ENCODE measurements at places on chromosomes 2 and 18. TPM values are rescaled to one million over a fixed set of nuclear protein-coding genes. Genes with fewer than 3 reads are reported as not detected.

The GDF7 gene
- 0.45 TPM for total RNA-seq

The INPP1 gene
- 27.2 TPM for total RNA-seq

The FHOD3 gene
- total RNA-seq = 4.7 TPM

The TCF23 gene
- not detected for total RNA-seq

The MDH1B gene
- not detected for total RNA-seq

The ASNSD1 gene
- 143 TPM for total RNA-seq

The CAPN13 gene
- total RNA-seq = 54.3 TPM

The REG1B gene
- not detected for total RNA-seq

The SCG2 gene
- total RNA-seq = 7.1 TPM

The SNORC gene
- total RNA-seq = 0.55 TPM

The KLHL30 gene
- not detected for total RNA-seq

The PIEZO2 gene
- total RNA-seq = 1.8 TPM

The STPG4 gene
- total RNA-seq = not detected

DNA sequence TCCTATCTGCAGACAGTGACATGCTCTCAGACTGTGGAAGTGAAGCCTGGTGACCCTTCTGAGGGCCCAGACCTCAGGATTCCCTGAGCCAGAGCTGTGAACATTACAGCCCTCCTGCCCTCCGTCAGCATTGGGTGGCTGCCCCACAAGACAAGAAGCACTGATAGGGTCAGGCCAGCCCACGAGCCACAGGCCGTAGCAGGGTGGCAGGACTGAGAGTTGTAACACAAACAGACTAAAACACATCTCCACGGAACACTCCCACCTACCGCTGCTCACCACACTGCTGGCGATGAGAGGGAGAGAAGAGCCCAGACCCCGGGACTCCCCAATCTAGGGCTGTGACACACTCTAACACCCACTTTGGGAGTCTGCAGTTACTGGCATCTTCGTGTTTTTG, 264.8 kb upstream of the FSIP2 start:
- DNase-seq = no peak
- no peaks in the 10 kb centered on the region for H3K36me3 ChIP-seq
- no peak overlapping the region for H3K27ac ChIP-seq
- no peak overlapping the region for H3K4me3 ChIP-seq
- H3K27me3 ChIP-seq = no peaks in the 10 kb centered on the region

DNA sequence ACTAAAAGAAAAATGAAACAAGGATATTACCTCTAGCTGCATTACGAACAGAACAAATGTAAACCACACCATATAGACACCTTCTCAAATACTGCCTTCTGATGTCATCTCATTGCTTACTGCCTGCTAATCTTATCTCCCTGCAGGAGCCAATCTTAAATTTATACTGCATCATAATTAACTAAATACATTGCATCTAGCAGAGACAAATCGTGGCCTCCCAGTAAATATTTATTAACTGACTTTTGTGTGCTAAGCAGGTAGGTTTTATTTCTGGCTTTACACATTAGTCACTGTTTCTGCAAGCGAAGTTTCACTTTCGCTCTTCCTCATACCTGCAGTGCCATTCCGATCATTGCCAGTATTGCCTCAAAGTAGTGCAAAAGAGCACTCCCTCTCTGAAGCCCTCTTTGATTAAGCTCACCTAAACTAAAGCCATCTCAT, 67.5 kb downstream of the SPATS2L start:
- H3K27ac ChIP-seq = peak overlapping the region; percentile 43
- peaks cover 64% of the 10 kb centered on the region for H3K4me1 ChIP-seq
- no peaks in the 10 kb centered on the region for H3K36me3 ChIP-seq
- H3K4me3 ChIP-seq = peak overlapping the region; percentile 4

DNA sequence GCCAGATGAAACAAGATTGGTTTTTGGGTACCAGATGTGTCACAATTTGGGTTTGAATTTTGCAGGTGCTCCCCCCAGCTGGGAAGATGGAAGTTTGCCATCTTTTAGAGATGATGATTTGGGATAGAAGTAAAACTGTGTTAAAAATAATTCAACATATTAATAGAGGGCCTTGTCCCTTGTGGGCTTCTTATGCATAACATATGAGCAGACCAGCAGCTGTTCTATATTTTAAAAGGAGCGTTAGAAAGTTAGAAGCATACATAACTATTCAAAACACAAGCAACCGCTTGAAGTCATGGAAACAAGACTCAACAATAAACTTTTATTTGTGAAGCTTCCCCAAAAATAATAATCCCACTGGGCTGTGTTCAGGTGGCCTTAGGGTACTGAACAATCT, 62.8 kb downstream of the EFEMP1 start:
- H3K4me3 ChIP-seq = no peak overlapping the region
- DNase-seq = peak; percentile 31
- peaks cover 34% of the 10 kb centered on the region for H3K4me1 ChIP-seq
- H3K27me3 ChIP-seq = no peaks in the 10 kb centered on the region

- DNase-seq = no peak
- H3K36me3 ChIP-seq = no peaks in the 10 kb centered on the region
- H3K4me3 ChIP-seq = no peak overlapping the region
Observed at GRCh38 chr18:61731178-61731577, 161.6 kb downstream of the RNF152 start.

DNA sequence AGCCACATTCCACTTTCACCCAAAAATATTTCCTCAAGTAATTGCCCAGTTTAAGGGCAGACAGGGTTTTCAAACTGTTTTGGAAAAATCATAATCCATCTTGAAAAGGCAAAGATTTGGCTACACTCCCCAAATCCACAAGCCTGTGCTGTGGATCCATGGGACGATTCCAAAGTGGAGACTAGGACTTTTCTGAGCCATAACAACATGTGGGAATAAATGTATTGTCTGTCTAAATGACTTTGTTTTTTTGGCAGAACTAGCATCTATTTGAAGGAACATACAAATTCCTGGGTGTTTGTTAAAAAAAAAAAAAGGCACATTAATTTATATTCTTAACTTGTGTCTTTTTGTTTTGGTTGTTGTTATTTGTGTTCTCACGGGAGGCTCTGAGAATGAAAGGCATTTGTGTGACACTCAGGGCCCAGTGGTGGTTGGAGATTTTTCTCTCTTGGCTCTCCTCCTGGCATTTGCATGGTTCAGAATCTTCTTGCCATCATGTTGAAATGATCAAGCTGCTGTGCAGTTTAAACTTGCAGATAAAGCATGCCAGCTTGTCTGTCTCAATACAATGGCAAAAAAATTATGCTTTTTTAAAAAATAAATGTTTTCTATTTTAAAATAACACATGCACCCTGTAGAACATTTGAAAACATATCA, 277.4 kb downstream of the EN1 start:
- H3K27me3 ChIP-seq = peaks cover 2% of the 10 kb centered on the region
- H3K4me1 ChIP-seq = no peaks in the 10 kb centered on the region
- no peaks in the 10 kb centered on the region for H3K36me3 ChIP-seq

GRCh38 chr2:11422901-11423435, 43.0 kb downstream of the E2F6 start:
- H3K36me3 ChIP-seq = no peaks in the 10 kb centered on the region
- H3K4me1 ChIP-seq = no peaks in the 10 kb centered on the region
- DNase-seq = no peak

GRCh38 chr18:24930971-24931370, 421.0 kb downstream of the ZNF521 start:
- H3K36me3 ChIP-seq = no peaks in the 10 kb centered on the region
- no peak overlapping the region for H3K4me3 ChIP-seq
- H3K27me3 ChIP-seq = no peaks in the 10 kb centered on the region
- H3K27ac ChIP-seq = no peak overlapping the region

GRCh38 chr2:136004965-136005364, 19.5 kb upstream of the DARS1 start:
- H3K27ac ChIP-seq = no peak overlapping the region
- no peak overlapping the region for H3K4me3 ChIP-seq
- no peak for DNase-seq
- H3K4me1 ChIP-seq = peaks cover 16% of the 10 kb centered on the region
- H3K27me3 ChIP-seq = no peaks in the 10 kb centered on the region

DNA sequence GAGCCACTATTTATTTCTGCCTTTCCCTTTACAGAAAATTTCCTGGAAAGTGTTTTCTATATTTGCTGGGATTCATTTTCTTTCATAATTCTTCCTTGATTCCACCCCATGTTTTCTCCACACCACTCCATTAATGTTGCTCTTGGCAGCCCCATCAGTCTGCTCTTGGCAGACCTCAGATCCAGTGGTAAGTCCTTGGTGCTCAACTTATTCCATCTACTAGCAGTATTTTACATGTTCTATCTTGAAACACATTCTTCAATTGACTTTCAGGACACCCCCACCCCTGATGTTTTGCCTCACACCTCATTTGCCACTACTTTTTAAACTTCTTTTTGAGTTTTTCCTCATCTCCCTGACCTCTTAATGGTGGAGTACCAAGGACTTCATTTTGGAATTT, 65.0 kb downstream of the HNMT start:
- H3K27me3 ChIP-seq = no peaks in the 10 kb centered on the region
- no peaks in the 10 kb centered on the region for H3K36me3 ChIP-seq
- DNase-seq = peak; percentile 12
- no peak overlapping the region for H3K4me3 ChIP-seq

DNA sequence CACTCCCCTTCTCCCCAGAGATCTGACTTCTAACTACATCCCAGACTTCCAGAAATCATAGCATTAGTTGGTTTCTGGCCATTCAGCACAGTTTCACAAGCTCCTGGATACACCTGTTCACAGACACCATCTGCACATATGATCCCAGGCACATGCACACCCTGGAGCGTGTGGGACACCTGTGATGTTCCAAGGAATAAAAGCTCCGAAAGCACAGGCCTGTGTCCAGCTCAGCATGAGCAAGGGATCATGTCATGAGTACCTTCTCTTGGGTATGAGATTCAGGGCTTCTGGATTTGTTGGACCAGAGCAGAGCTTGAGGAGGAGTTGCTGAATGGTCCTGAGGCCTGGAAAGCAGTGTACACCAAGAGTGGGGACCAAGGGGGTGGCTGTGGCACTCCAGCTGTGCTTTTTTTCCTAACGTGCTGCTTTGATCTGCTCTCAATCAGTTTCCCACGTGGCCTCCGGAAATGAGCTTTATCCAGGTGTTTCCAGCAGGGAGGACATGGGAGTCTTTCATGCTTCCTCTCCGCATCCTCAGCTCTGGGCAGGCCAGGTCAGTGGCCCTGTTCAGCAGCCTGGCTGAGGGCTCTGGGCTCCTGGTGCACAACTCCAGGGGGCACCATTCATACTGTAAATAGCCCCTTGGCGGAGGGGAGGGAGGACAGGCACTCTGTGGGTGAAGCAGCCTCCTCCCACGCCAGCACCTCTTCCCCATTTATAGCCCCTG, 1.8 kb downstream of the DYSF start:
- no peak overlapping the region for H3K4me3 ChIP-seq
- peaks cover 16% of the 10 kb centered on the region for H3K27me3 ChIP-seq
- H3K27ac ChIP-seq = peak overlapping the region; percentile 65
- H3K4me1 ChIP-seq = peaks cover 59% of the 10 kb centered on the region
- no peaks in the 10 kb centered on the region for H3K36me3 ChIP-seq
- peak; percentile 33 for DNase-seq

DNA sequence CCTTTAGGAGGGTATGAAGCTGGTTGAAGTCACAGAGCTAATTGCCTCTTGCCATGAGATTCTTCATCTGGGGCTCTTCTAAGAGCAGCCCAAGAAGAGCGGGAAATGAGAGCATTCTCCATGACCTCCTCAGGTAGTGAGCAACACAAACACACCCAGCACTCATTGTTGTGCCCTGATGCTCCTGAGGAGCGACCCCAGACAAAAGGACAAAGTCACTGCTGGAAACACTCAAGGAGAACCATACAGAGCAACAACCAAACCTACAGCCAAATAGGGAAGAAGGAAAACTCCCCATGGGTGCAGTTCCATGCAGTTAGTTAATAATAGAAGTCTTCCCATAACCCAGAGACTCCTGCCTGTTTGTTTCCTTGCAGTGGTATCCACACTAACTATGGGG, 426.0 kb upstream of the CRIM1 start:
- H3K4me3 ChIP-seq = no peak overlapping the region
- no peak for DNase-seq
- H3K36me3 ChIP-seq = no peaks in the 10 kb centered on the region
- no peaks in the 10 kb centered on the region for H3K27me3 ChIP-seq
- no peaks in the 10 kb centered on the region for H3K4me1 ChIP-seq

- H3K4me1 ChIP-seq = peaks cover 91% of the 10 kb centered on the region
- H3K27ac ChIP-seq = peak overlapping the region; percentile 59
- no peaks in the 10 kb centered on the region for H3K36me3 ChIP-seq
- no peaks in the 10 kb centered on the region for H3K27me3 ChIP-seq
Observed at GRCh38 chr2:128309280-128310093, 9.2 kb downstream of the HS6ST1 start.

GRCh38 chr2:10101491-10101890, 21.0 kb upstream of the RRM2 start:
- H3K36me3 ChIP-seq = no peaks in the 10 kb centered on the region
- DNase-seq = no peak

DNA sequence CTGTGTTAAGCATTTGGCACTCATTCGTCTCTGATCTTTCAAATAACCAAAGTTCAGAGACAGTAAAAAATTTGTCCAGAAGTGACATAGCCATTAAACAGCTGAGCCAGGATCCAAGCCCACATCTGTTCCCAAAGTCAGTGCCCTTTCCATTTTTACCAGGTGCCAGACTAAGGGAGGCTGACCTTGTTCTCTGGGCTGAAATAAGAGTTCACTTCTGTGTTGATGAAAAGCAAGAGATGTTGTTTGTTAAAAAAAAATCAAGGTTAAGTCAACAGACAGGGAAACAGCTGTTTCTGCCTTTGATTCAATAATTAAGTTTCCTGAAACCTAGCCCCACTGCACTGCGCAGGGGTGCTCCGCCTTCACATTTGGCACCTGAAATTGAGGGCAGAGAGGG, 117.1 kb downstream of the PRKRA start:
- no peak overlapping the region for H3K4me3 ChIP-seq
- no peaks in the 10 kb centered on the region for H3K4me1 ChIP-seq
- H3K36me3 ChIP-seq = no peaks in the 10 kb centered on the region
- H3K27me3 ChIP-seq = no peaks in the 10 kb centered on the region
- H3K27ac ChIP-seq = no peak overlapping the region

GRCh38 chr2:11582862-11583752, 49.3 kb downstream of the GREB1 start:
- H3K27me3 ChIP-seq = no peaks in the 10 kb centered on the region
- no peaks in the 10 kb centered on the region for H3K36me3 ChIP-seq
- peak; percentile 70 for DNase-seq

GRCh38 chr2:117693154-117693553, 121.3 kb upstream of the DDX18 start:
- DNase-seq = peak; percentile 7
- H3K27me3 ChIP-seq = no peaks in the 10 kb centered on the region

DNA sequence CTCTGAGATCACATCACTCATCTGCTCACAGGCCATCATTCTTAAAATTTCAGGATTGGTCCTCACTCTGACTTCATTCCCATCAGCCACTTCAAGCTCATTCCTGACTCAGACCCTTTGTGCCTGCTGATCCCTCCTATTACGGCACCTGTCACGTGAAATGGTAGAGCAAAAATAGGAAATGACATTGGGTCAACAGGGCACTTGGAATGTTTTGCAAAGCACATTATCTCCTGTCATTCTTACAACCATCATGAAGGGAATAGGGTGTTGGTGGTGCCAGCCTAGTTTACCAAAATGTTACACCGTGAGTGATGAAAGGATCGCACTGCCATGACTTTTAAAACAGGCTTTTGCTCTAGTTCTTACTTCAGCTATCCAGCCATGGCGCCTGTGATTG, 61.1 kb downstream of the EIF5B start:
- DNase-seq = no peak
- no peaks in the 10 kb centered on the region for H3K4me1 ChIP-seq
- H3K27ac ChIP-seq = no peak overlapping the region
- no peaks in the 10 kb centered on the region for H3K27me3 ChIP-seq
